NCI-H187 treated with DMSO at 0.1 percent for 48 hours (cell line): ENCODE measurements at places on chromosomes 12 and 14.
A peak's percentile ranks its signal among the peaks of the same experiment; 100 is the strongest.

DNA sequence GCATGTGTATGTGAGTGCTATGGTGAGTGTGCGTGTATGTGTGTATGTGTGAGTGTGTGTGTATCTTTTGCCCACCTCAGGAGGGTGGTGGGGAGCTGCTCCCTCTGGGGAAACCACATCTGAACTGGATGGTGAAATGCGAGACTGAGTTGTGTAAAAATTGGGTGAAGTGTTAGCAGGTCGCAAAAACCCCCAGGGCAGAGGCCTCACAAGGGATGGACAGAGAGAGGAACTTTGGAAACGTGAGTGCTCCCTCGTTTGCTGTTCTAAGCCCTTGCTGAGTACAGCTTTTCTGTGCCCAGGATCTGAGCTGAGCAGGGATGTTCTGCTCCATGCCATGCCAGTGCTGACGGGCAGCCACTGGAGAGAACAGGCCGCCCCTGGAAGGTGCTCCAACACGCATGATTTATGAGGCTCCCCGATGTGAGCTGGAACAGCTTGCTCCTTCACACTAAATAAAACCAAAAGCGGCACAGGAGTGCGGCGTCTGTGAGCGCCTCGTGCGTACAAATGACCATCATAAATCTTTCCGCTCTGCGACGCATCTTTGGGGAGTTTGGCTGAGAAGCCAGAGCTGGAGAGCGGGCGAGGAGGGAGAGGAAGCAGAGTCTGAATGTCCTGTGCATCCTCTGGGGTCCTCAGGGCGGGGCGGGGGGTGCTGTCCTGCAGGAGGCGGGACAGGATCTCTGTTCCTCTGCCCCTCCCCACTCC is 14.1 kb upstream of the GALNT9 start:
- DNase-seq, result peak; percentile 60

DNA sequence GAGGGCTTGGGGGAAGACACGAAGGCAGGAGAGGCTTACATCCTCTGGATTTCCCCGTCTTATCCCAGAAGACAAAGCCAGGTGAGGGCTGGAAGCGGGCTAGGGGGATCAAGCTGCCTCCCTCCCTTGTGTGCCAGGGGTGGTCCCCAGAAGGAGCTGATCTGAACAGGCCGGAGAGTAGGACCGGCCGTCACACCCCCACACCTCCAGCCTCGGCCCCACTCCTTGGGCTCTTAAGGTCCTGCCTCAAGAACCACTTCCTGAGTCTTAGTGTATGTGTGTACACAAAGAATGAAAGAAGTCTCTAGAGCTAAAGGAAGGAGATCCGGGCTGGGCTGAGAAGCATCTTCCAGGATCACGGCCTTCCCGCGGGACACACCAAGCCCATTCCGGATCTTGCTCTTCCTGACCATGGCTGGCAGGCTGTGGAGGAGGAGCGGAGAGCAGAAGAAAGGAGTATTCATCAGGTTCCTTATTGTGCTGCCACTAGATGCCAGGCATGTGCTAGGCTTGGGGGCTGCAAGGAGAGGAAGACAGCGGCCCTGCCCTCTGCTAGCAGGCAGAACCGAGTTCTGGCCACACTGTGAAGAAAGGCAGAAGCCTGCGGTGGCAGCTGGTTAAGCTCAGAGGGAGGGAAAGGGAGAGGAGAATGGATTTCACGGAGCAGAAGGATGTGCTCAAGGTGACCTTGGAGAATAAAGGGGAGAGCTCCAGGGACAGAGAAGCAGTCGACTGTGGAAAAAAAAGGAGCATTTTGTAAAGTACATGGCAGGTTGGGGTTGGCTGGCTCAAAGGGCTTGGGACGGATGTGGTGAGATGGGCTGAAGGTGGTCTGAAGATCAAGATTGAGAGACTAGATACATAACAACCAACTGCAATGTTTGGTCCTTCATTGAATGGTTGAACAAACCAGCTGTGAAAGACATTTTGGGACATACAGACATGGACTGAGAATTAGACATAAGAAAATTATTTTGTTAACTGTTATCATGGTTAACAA is 1.3 kb upstream of the CD63 start:
- DNase-seq, result no peak

- no peak for DNase-seq
Observed at GRCh38 chr14:73759183-73759713, 45.1 kb upstream of the PNMA1 start.

GRCh38 chr12:6635856-6636531 is at the start of gene LPAR5:
LPAR5 (minus strand) TSS chr12:6635959; CDS start chr12:6621248, 14,711 bp downstream.
- DNase-seq, result no peak

DNA sequence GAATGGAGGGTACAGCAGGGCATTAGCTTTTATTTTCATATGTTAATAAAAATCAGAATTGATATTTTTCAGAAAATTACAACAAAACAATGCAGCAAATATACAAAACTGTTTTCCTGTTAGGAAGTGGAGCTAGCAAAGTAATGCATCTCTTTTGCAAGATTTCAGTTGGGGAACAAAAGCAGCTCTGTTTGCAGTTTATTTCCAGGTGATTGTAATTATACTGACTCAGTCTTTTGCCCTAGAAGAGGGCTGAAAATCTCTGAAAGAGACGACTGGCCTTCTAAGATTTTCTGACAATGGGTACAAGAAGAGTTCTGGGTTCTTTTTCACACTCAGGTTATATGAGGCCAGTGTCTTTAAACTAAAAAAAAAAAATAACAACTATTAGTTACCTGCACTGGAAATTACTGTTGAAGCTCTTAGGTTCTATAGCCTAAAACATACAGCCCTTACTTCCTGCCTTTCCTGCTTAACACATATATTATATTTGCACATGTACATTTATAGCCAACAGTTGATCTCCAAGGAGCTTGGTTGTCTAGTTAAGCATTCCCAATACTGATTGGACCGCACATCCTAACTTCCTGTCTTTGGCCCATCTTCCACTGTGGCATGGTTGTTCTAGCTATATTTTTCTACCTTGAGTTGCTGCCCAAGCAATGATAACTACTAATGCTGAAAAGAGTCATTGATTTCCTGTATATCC is 199.1 kb upstream of the KRR1 start:
- DNase-seq, result no peak

- DNase-seq, result no peak
Observed at GRCh38 chr12:107091381-107091780, 2.0 kb downstream of the CRY1 start.

GRCh38 chr12:89983622-89984021 is 275.0 kb upstream of the ATP2B1 start:
- no peak for DNase-seq

GRCh38 chr12:119868992-119869391 is 8.1 kb downstream of the CIT start:
- DNase-seq, result no peak

- DNase-seq, result no peak
Observed at GRCh38 chr12:65942102-65942501, 117.8 kb downstream of the HMGA2 start.

- DNase-seq, result no peak
Observed at GRCh38 chr12:26825459-26826016, 7.5 kb downstream of the ITPR2 start.

- DNase-seq, result no peak
Observed at GRCh38 chr12:80178846-80179245, 79.5 kb downstream of the OTOGL start.

DNA sequence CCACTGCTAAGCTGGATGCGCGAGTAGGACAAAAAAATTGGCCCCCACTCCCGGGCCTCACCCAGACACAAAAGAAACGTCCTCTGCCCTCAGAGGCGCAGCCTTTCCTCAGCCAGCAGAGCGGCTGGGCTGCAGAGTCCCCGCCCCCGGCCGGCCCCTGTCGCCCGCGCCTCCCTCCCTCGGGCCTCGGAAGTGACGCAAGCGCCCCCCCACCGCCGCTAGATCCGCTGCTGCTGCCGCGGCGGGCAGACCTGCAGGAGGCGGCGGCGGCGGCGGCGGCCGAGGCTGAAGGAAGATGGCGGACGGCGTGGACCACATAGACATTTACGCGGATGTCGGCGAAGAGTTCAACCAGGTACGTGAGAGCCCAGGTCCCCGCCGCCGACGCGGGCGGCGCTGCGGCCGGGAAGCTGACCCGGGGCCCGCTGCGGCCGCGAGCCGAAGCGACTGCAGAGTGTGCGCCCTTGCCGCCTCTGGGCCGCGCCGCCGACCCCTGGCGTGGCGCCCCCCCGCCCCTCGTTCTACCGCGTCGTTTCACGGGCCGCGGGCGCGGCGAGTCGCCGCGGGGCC is at the start of gene CPSF6:
Gene CPSF6, plus strand, starts transcription at position 218 of the 570 bp plus-strand sequence. Its CDS starts 78 bp downstream, at position 296.
- peak; percentile 69 for DNase-seq

DNA sequence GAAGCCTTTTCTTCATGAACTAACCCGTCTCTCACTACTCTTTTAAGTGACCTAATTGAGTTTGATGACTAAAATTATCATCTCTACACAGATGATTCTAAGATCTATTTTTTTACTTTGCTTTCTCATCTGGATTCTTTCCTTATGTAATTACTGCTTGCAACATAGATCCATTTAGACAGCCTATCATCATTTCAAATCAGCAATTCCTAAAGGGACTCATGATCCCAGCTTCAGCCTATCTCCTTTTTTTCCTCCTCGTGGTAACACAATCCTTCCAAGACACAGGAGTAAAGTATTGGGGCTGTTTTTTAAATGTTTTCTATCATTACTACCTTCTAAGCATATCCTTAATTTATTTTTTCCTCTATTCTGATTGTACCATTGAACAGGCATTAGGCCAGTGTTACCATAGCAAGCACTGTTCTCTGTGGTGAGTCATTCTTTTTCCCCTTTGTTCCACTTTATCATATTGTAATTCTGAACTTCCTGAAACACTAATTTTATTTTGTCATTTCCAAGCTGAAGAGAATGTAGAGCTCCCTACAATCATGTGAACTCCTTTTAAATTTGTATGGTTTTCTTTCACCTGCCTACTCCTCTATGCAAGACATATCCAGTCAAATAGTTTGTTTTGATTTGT is 190.4 kb upstream of the FAR2 start:
- no peak for DNase-seq

GRCh38 chr12:107129315-107129930 is 36.1 kb upstream of the CRY1 start:
- no peak for DNase-seq

- no peak for DNase-seq
Observed at GRCh38 chr12:70664465-70664881, 27.2 kb upstream of the PTPRB start.

GRCh38 chr14:67729072-67729885 is 27.6 kb downstream of the RDH12 start:
- no peak for DNase-seq

GRCh38 chr12:4034921-4035320 is 161.7 kb upstream of the PARP11 start:
- DNase-seq, result no peak

DNA sequence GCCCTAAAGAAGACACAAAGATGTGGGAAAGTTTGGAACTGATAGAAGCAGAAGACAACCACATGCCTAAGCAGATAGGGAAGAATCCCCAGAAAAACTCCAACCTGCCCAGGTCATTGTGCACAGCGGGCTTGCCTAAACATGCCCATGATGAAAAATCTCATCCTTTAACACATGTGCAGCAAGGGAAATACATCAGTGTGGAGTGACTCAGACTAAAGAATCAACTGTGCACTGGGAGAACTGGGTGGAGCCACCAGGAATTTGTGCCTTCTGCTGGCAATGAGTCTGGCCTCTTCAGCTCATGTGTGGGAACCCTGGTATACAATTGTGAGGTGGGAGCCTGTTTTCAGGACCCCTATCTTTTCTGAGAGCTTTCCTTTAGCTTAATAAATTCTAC is 398.5 kb downstream of the FSCB start:
- no peak for DNase-seq

- no peak for DNase-seq
Observed at GRCh38 chr14:52400846-52401245, 86.7 kb downstream of the PTGER2 start.

DNA sequence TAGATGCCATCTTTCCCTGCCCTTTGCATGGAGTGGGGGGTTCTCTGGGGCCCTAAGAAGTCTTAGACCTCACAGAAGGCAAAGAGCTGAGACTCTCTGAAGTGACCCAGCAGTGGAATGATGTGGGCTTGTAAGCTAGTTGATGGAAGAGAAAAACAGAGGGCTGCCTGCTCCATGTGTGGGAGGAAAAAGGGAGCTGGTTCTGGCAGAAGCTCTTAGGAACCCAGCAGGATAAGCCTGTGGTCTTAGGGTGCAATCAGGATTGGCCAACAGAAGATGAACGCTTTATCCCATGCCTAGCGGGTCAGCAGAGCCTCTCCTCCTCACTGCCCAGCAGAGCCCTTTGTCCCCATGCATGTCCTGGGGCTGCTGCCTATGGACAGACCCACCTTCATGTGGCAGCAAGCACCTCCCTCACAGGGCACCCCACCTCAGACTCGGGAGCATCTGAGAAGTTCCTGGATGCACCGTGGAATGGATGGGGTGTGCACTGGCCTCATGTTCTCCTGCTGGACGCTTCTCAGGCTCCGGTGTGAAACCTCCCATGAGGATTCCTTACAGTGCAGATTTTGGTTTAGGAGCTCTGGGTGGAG is 152.7 kb downstream of the ADGRD1 start:
- DNase-seq, result no peak

DNA sequence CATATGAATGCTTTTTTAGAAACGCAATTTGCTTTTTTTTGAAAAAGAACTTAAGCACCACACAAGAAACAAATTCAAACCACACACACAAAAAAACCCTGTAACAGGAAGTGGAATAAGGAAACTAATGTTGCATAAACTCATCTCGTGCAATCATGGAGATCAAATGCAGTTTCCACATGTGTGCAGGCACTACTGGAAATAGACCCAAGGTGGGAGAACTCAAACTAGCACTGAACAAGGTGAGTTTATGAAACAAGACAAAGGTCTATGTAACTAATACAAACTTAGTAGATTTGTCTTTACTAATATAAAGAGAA is 17.5 kb downstream of the NIN start:
- DNase-seq, result no peak

DNA sequence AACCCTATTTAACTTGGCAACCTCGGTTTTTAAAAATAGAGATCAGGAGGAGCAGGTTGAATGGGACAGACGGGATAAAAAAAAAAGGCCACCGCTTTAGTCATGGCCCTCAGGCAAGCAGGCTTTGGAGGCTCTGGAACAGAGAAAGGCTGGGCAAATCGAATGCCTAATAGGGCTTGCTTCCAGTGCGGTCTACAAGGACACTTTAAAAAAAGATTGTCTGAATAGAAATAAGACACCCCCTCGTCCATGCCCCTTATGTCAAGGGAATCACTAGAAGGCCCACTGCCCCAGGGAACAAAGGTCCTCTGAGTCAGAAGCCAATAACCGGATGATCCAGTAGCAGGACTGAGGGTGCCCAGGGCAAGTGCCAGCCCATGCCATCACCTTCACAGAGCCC is 265.8 kb downstream of the CPNE8 start:
- DNase-seq, result no peak

- DNase-seq, result no peak
Observed at GRCh38 chr12:20477672-20478071, 109.3 kb downstream of the PDE3A start.

- DNase-seq, result no peak
Observed at GRCh38 chr14:70873627-70874026, 33.6 kb upstream of the PCNX1 start.

GRCh38 chr12:31895449-31896150 is 63.6 kb upstream of the RESF1 start:
- DNase-seq, result no peak

DNA sequence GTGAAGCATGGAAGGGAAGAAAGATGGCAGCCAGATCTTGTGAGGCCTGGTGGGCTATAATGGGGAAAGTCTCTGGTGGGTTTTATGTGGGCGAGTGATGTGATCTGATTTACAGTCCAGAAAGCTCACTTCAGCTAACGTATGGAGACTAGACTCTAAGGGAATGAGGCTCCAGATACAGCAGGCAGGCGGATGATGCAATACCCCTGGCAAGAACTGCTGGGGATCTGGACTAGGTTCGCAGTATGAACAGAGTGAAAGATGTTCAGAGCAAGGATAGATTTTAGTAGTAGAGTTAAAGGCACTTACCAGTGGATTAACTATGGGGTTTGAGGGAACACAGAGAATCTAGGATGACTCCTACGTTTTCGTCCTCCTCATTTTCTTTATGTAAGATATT is 253.1 kb downstream of the ANO2 start:
- no peak for DNase-seq
